ENCODE measurements at places on chromosomes 3 and 15.
A peak's percentile ranks its signal among the peaks of the same experiment; 100 is the strongest.

DNA sequence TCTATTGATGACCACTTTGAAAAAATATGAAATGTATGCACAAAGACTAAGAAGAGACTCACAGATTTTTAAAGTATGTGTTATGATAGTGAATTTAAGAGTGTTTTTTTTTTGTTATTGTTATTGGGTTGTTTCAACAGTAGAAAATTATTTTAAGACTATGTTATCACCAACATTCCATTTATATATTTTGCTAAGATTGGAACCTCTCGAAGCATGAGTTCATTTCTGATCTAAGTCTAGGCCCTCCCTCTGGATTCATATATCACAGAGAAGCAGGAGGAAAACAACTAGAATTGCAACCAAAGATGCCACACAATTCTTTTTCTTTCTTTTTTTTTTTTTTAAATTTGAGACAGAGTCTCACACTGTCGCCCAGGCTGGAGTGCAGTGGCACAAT is 46.8 kb downstream of the ITGB5 start:
- H3K4me3 ChIP-seq, result no peak overlapping the region
- H3K27me3 ChIP-seq, result no peaks in the 10 kb centered on the region
- H3K27ac ChIP-seq, result no peak overlapping the region

- peak; percentile 57 for DNase-seq
- no peaks in the 10 kb centered on the region for H3K27me3 ChIP-seq
- H3K4me1 ChIP-seq, result peaks cover 10% of the 10 kb centered on the region
- no peaks in the 10 kb centered on the region for H3K36me3 ChIP-seq
- peak overlapping the region; percentile 97 for H3K27ac ChIP-seq
These were observed 533 bp downstream of the RYK start for GRCh38 chr3:134249935-134250716.

- H3K4me1 ChIP-seq, result no peaks in the 10 kb centered on the region
- no peaks in the 10 kb centered on the region for H3K36me3 ChIP-seq
- DNase-seq, result no peak
- H3K27ac ChIP-seq, result no peak overlapping the region
- H3K4me3 ChIP-seq, result no peak overlapping the region
- H3K27me3 ChIP-seq, result no peaks in the 10 kb centered on the region
These were observed 173.3 kb downstream of the TMEM108 start for GRCh38 chr3:133211449-133211848.

- H3K36me3 ChIP-seq, result no peaks in the 10 kb centered on the region
- H3K4me1 ChIP-seq, result no peaks in the 10 kb centered on the region
- no peak for DNase-seq
- H3K27me3 ChIP-seq, result no peaks in the 10 kb centered on the region
These were observed 54.2 kb downstream of the MEIS2 start for GRCh38 chr15:37045859-37046740.

DNA sequence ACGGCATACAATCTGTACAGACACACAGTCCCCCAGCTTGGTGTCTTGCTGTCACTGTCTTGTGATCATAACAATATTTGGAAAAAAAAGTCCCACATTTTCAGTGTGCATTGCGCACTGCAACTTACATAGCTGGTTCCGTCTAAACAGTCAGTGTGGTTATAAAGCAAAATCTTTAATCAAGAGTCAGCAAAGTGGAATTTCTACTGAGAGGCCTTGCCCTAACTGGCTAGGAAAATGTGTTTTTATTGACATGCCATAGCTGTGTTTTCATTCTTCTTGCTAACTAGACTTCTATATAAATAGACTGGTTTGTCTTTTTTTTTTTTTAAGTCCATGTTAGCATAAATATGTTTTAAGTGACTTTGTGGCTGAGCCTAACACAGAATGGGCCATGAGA is 174.8 kb downstream of the POLR2M start:
- no peaks in the 10 kb centered on the region for H3K4me1 ChIP-seq
- DNase-seq, result no peak
- no peak overlapping the region for H3K4me3 ChIP-seq
- no peak overlapping the region for H3K27ac ChIP-seq
- no peaks in the 10 kb centered on the region for H3K27me3 ChIP-seq

DNA sequence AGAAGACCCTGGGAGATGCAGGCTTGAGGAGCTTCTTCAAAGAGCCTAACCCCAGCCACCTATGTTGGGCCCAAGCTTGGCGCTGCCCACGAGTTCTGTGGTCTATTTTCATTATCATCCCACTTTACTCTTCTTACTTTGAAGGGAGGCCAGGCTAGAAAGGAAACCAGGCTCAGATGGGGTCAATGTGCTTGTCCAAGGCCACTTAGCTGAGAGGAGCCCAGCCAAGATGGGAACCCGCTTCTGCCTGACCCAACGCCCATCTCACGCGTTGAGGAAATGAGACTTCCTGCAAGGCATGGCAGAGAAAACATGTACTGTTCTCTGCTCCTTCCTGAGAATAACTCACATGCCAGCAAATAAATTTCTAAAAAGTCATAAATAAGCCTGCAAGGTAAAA is 486.3 kb upstream of the PROK2 start:
- H3K36me3 ChIP-seq, result no peaks in the 10 kb centered on the region
- H3K27me3 ChIP-seq, result no peaks in the 10 kb centered on the region
- peak overlapping the region; percentile 74 for H3K27ac ChIP-seq
- peak; percentile 53 for DNase-seq
- no peak overlapping the region for H3K4me3 ChIP-seq
- H3K4me1 ChIP-seq, result peaks cover 3% of the 10 kb centered on the region

GRCh38 chr15:26967719-26968269 is 3.2 kb upstream of the GABRG3 start:
- H3K4me3 ChIP-seq, result no peak overlapping the region
- DNase-seq, result no peak
- no peaks in the 10 kb centered on the region for H3K36me3 ChIP-seq
- no peak overlapping the region for H3K27ac ChIP-seq

- no peaks in the 10 kb centered on the region for H3K27me3 ChIP-seq
- DNase-seq, result no peak
- no peaks in the 10 kb centered on the region for H3K36me3 ChIP-seq
- H3K4me3 ChIP-seq, result no peak overlapping the region
These were observed 171.1 kb upstream of the PROK2 start for GRCh38 chr3:71956069-71956340.

- DNase-seq, result no peak
- H3K4me1 ChIP-seq, result no peaks in the 10 kb centered on the region
- H3K36me3 ChIP-seq, result no peaks in the 10 kb centered on the region
- no peaks in the 10 kb centered on the region for H3K27me3 ChIP-seq
- H3K27ac ChIP-seq, result no peak overlapping the region
- no peak overlapping the region for H3K4me3 ChIP-seq
These were observed 172.8 kb downstream of the TAFA4 start for GRCh38 chr3:68759526-68760035.

GRCh38 chr3:195807681-195808121 is 4.0 kb downstream of the MUC4 start:
- H3K36me3 ChIP-seq, result no peaks in the 10 kb centered on the region
- no peaks in the 10 kb centered on the region for H3K27me3 ChIP-seq
- H3K4me3 ChIP-seq, result no peak overlapping the region

- H3K36me3 ChIP-seq, result no peaks in the 10 kb centered on the region
- no peak overlapping the region for H3K27ac ChIP-seq
- no peaks in the 10 kb centered on the region for H3K4me1 ChIP-seq
- H3K27me3 ChIP-seq, result no peaks in the 10 kb centered on the region
- no peak overlapping the region for H3K4me3 ChIP-seq
- peak; percentile 64 for DNase-seq
These were observed 275.5 kb downstream of the MECOM start for GRCh38 chr3:169387751-169388696.

Data from uterus (tissue), 4 donors.